ENCODE measurements at places on chromosomes 2 and 18.

- no peak for DNase-seq
Observed at GRCh38 chr2:189412330-189412953, 28.8 kb upstream of the WDR75 start.

- DNase-seq: no peak
Observed at GRCh38 chr2:229152674-229153073, 118.4 kb downstream of the PID1 start.

DNA sequence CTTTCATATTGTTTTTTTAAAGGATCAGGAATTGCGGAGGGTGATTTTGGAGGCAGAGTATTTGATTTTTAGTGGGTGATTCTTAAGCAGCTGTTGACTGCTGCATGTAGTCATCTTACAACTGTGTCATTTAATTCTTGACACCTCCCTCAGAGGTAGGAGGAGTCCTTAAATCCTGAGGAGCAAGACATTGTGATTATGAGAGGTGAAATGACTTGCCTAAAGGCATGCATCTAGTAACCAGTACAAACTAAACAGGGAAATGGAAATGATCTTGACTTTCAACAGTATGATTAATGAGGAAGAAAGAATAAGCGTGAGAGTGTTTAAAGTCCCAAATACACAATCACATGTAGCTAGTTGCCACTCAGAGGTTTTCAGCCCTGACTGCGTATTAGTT is 440.7 kb downstream of the THSD7B start:
- DNase-seq: no peak

DNA sequence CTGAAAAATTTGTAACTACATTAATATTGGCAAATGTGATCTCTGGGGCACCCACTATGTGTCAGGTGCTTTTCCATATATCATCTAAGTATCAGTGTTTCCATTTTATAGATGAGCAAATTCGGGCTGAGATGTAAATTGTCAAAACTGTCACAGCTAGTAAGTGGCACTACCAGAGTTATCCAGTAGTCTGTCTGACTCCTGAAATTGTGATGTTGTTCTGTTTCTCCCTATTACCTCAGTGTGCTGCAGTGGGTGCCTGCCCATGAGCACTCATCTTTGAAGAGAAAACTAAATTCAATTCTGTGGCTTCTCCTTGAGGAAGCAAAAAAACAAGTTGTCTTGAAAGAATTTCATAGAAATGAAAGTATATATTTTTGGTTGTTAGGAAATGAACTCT is 467.4 kb upstream of the FANCL start:
- DNase-seq: no peak

GRCh38 chr18:35026407-35027061 is 14.7 kb upstream of the MAPRE2 start:
- DNase-seq: no peak

GRCh38 chr2:61181382-61182058 is 19.5 kb downstream of the C2orf74 start:
- DNase-seq: no peak

DNA sequence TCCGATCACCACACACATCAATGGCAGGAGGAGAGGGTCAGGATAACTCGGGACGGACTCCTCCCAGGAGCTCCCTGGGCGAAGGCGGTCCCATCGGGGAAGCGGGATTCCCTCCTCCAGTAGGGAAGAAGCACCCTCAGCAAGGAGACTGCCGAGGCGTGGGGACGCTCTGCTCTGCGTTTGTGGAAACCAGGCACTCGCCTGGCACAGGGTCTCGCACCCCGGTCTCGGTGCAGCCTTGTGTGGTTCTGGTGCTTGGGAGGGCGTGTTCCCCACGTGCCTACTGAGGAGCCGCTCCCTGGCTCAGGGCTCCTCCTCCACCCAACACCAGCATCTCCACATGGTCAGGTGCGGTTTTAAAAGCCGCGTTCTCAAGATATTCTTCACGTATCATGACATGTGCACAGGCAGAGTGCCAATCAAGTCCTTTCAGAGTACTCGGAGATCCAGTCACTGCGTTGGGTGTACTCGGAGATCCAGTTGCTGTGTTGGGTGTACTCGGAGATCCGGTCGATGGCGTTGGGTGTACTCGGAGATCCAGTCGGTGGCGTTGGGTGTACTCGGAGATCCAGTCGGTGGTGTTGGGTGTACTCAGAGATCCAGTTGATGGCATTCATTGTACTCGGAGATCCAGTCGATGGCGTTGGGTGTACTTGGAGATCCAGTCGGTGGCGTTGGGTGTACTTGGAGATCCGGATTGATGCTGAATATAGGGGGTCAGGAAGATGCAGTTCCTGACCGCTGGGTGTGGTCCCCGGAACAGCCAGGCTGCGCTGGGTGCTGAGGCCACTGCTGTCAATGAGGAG is 117.5 kb downstream of the RTP5 start:
- DNase-seq: no peak

DNA sequence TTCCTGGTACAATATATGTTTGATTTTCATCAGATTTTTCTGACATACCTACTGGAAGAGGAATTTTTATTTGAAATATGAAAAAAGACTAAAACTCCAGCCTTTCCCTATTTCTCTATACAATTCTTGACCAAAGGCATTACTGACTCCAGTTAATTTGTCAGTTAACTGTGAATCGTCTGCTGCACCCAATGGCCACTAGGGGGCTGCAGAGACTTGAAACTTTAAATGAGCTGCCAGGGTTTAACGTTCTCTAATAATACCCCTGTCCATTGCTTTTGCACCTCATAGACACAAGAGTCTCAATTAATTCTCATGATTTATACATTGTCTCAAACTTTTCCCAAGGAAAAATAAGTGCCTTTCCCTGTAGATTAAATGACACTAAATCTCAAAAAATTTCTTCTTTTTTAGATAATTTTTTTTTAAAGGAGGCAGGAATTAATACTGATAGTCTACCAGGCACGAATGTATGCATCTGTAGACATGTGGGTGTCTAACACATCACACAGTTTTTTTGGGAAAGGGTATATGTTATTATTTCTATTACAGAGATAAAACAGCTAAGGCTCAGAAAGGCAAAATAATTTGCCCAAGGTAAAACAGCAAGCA is 1.8 kb upstream of the ALK start:
- DNase-seq: peak; percentile 58

GRCh38 chr2:73979686-73980085 is 5.0 kb upstream of the TET3 start:
- DNase-seq: no peak

GRCh38 chr2:122960759-122961641 is 1064.1 kb upstream of the CNTNAP5 start:
- DNase-seq: no peak

GRCh38 chr2:8242739-8243138 is 439.1 kb upstream of the ID2 start:
- DNase-seq: no peak

DNA sequence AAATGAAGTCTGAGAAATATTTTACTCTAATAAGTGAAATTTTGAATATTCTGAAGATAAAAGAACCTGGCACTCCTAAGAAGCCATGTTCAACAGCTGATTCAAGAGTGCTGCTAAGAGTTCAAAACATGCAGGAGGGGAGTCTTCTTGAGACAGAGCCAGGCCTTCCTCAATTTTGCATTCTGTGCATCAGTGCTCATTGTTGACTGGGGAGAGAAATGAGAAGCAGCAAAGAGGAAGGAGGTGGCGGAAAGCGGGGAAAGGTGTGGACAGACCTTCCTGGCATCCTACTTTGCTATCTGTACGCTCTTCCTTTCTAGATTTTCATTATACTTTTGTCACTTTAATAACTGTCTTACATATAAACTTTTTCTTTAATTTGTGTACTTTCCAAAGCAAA is 29.7 kb upstream of the TXNDC2 start:
- DNase-seq: no peak

DNA sequence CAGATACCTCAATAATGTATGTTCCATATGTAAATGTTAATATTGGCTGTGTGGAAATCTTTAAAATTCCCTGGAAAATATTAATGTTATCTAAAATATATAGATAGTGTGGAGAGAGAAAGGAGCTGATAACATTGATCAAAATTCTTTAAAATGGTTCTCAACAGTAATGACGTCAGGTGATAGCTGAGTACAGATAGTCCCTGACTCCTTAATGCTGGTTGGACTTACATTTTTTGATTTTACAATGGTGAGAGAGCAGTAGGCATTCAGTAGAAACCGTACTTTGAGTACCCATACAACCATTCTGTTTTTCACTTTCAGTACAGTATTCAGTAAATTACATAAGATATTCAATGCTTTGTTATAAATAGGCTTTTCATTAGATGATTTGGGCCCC is 146.6 kb downstream of the GALNT3 start:
- no peak for DNase-seq

GRCh38 chr2:133500917-133501316 is 67.3 kb downstream of the NCKAP5 start:
- no peak for DNase-seq

- DNase-seq: no peak
Observed at GRCh38 chr2:199882667-199883066, 28.4 kb upstream of the C2orf69 start.

DNA sequence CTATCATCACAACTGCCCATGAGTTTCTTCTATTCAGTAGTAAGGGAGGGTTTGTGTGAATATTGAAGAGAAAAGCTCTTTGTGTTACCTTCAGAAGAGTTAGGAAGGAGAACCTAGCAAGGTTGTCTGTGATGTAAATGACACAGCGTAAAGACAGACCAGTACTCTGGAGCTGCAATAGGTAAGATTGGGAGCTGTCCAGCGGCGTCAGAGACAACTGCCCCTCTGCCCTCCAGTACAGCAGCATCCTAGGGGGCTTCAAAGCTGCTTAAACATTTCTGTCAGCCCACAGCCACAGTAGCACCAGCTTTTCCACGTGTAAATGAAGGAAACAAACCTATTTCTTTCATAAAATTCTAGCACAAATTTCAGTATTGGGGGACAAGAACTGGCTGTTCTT is 34.5 kb downstream of the NYAP2 start:
- no peak for DNase-seq

GRCh38 chr2:159561786-159562185 is 54.6 kb downstream of the BAZ2B start:
- DNase-seq: no peak

DNA sequence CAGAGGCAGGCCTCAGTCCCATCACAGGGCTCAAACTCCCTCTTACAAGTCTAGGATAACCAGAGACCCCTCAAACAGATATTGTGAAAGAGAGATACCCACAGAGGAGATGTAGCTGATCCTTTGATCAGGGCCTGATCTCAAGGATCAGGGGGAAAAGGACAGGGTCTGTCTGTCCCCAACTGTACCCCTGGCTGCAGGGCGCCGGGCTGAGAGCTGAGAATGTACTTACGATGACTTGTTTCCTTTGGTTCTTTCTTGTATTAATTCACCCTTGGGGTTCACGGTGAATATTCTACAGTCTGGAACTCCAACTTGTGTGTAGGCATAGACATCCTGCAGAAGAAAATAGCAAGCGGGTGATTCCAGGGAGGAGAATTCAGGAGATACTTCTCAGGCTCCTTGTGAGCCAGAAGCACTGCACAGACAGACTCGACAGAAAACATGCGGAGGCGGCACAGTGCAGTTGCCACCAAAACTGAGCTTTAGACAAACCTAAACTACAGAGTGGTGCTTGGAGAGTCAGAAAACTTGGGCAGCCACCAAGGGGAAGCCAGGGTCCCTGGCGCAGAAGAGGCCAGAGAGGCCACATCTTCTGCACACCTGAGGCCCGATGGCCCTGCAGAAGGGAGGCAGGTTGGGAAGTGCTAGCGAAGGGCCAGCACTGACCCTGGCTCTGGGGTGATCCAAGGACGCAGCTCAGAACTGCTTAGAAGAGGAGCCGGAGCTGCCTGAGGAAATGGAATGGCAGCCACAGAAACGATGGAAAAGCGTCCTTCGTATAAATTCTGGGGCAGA is 73.9 kb downstream of the EMILIN2 start:
- DNase-seq: no peak

- no peak for DNase-seq
Observed at GRCh38 chr2:75560768-75561565, at the start of gene EVA1A. TSS of gene EVA1A (minus strand) at chr2:75560939. CDS start at chr2:75518140, 42,799 bp downstream.

DNA sequence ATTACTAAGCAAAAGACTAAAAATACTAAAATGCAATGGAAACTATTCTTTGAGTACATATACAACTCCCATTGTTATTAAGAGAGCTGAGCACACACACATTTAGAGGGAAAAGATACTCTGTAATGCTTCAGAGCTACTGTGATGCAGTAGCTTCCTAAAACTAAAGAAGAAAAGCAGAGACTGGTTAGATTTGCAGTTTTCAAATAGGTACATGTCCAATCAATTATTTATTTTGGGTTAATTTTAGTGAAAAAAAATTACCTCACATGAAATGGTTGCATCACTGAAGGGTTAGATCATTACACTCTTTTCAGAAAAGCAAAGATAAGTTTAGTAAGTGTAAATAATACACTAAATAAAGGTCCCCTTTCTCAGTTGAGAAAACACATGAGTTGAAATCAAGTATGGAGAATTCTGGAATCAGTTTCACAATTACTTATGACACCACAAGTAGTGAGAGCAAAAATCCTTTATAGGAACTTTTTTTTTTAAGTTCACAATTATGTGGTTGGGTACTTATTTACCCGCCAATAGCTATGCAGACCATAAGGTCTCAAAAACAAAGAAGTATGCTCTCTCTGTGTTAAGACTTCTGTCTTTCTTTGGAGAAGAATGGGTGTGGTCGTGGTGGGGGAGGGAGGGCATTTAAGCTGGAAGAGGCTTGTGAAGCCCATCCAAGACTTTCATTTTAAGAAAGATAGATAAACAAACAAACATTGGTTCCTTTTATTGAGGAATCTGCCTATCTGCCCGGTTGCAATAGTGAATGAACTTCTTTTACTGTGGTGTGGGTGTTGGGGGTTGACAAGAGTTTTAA is 25.3 kb upstream of the SERTAD2 start:
- no peak for DNase-seq

DNA sequence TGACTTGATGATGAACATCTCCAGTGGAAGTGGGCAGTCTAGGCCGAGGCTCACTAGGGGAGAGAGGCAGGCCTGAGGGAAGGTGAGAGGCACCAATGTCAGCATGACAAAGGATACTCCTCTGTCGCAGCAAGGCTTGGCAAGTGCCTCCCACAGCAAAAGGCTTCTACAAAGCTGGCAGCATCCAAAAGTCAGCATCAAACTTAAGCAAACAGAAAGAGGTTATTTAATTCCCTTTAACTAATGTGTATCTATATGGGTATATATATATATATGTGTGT is 41.6 kb downstream of the NIFK start:
- no peak for DNase-seq

GRCh38 chr2:195647302-195647701 is 9.7 kb upstream of the SLC39A10 start:
- DNase-seq: no peak

GRCh38 chr2:129611471-129611870 is 368.0 kb upstream of the RAB6C start:
- DNase-seq: no peak

DNA sequence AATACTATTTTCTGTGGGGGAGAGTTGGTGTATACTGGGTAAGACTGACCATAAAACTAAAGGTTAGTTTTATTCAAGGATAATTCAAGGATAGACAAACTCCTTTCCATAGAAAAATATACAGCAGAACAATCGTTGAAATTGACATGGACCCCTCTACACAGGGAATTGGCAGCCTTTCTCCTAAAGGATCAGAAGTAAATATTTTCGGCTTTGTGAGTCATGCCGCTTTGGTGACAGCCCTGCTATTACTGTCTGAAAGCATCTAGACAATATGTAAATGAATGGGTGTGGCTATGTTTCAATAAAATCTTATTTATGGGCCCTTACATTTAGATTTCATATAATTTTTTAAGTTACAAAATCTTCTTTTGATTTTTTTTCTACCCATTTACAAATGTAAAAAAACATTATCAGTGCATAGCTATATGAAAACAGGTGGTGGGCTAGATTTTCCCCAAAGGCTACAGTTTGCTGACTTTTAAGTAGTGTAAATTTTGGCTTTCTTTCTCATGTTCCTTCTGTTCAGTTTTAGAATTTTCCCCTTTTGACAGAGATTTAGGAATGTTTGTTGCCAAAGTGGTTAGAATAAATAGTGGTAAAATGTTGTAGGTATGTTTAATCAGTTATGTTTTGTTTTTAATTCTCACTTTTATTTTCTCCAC is 270.6 kb downstream of the DCC start:
- no peak for DNase-seq
